ENCODE measurements at places on chromosomes 5 and 9. TPM values are rescaled to one million over a fixed set of nuclear protein-coding genes. Genes with fewer than 3 reads are reported as not detected.
A peak's percentile ranks its signal among the peaks of the same experiment; 100 is the strongest.

GRCh38 chr5:32259033-32259432, 53.7 kb downstream of the MTMR12 start:
- no peak for DNase-seq

DNA sequence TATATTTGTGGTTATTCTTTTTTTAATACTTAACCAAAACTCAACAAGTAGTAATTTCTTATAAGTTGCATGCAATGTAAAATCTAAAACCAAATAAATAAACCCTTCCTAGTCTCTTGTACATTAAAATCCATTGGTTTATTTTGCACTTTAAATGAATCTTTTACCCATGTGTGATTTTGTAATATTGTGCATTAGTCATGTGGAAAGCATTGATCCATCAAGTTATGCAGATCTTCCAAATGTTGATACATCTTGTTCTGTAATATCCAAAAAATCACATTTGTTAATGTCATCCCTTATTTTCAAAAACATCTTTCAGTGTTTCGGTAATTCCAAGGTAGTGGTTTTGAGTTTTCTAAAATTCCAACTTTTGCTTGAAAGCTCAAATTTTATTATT, 63.3 kb downstream of the CWC27 start:
- no peak for DNase-seq

DNA sequence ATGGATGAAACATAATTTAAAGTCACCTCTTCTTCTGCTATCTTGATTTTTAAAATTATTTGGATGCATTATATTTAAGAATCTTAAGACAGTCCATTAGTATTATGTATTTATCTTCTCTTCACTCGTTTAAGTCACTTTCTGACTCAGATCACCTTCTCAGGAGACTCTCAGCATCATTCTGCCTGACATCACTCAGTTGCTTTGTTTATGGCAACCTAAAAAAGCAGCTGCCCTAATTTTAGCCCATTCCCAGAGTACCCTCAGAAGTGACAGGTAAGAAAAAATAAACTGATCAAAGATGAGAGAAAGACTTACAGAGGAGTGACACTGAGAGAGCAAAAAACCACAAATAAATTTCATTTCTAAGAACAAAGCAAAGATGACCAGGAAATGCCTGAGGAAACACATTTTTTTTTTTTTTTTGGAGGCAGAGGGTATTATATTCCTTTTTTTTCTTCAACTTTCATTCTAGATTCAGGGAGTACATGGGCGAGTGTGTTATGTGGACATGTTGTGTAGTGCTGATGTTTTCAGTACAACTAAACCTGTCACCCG, 140.5 kb downstream of the MUSK start:
- no peak for DNase-seq

DNA sequence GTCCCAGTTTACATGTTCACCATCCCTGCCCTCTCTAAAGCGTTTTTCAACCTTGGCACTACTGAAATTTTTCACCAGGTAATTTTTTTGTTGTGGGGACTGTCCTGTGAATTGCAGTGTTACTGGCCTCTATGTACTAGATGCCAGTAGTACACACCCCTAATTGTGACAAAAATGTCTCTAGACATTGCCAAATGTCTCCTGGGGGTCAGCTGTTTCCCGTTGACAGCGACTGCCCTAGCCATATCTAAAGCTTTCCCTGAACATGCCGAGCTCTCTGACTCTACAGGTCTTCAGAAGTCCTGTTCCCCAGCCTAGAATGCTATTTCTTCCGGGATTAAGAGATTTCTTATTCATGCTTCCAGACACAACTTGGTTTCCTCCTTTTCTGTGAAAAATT, 235.3 kb downstream of the ZSWIM6 start:
- no peak for DNase-seq

GRCh38 chr9:117672369-117672768, 31.8 kb upstream of the TLR4 start:
- DNase-seq: no peak

DNA sequence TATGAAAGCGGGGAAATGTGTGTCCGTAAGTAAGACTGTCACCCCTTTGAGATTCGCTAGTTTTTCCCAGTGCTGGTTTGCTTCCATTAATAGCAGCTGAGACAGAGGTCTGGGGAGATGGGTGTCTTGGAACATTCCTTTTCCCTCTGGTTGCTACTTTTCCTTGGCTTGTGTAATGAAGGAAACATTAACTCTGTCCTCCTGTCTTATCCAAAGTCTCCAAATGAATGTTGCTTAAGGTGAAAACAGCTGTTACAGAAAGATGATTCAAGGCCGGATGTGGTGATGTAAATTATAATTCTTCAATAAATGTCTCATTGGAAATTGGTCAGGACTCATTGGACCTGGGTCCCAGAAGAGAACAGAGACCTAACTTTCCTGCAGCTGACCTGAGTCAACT, 50.0 kb downstream of the MEGF10 start:
- DNase-seq: no peak

- no peak for DNase-seq
Observed at GRCh38 chr9:35910613-35911359, 1.5 kb downstream of the SPAAR start.

The NXNL2 gene
- polyA plus RNA-seq: 0.19 TPM

DNA sequence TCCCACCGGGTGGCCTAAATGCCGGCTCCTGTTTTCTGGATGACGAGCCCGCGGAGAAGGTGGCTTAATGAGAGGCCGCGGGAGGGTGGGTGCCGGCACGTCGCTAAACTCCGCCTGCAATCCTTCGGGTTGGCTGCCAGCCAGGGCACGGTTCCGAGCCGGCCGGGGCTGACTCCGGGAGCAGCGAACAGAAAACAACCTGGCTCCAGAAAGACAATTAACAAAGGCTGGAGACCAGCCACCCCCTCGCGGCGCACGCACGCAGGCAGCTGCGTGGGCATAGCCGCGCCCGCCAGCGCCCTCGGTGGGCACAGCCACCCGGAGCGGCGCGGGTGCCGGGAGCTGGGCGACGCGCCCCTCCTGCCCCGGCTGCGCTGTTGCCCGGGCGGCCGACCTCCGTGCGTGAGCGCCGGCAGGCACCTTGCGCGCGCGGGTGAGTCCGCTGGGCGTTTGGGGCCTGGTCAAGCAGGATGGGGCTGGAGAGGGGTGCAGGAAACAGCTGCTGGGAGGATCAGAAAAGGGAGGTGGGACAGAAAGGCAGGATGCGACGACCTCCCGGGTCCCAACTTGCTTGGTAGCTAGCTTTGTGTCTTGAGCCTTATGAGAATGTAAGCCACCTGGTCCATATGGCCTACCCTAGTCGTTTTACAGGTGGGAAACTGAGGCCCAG, at the start of gene ARHGEF37:
Gene ARHGEF37 (plus strand): TSS at position 307 of the 670 bp plus-strand sequence. CDS start 16,272 bp downstream, outside the sequence.
- DNase-seq: peak; percentile 72

DNA sequence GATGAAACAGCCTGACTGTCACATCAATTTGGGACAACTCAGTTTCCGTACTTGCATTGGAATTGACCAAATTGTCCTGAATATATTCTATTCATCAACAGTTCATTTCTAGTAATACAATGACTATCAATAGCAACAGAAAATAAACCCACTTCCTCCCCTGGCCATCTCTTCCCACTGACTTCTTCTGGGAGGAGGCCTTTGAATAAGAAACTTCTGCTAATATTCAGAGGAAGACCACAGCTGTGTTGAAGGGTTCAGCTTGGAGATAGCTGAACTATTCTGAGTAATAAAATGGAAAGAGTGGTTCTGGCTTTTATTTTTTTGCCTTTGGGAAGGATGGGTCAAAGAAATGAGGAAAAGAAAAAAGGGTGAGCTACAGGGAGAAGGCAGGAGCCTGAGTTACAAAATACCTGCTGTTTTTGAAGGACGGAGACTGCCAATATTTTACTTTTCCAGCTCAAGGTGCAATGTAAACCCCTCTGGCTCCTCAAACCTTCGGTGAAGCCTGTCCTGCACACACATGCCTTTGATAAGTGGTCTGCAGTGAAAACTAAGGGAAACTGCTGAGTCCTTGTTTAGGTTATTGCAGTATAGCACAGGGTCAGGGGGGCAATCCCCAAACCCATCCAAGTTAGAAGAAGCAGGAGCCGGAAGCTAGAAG, 29.9 kb downstream of the FYB1 start:
- DNase-seq: no peak

DNA sequence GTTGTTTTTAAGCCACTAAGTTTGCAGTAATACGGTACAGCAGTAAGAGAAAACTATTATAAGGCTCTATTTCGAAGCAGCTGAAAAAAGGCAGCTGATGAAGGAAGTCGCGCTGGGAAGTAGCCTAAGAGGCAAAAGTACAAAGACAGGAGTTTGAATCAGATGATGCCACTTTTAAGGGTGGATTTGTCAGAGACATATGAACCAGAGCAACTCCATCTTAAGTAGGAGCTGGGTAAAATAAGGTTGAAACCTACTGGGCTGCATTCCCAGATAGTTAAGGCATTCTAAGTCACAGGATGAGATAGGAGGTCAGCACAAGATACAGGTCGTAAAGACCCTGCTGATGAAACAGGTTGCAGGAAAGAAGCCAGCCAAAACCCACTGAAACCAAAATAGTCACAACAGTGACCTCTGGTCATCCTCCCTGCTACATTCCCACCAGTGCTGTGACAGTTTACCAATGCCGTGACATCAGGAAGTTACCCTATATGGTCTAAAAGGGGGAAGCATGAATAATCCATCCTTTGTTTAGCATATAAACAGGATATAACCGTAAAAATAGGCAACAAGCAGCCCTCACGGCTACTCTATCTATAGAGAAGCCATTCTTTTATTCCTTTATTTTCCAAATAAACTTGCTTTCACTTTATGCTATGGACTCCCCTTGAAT, 91.8 kb upstream of the PRSS3 start:
- no peak for DNase-seq

The OCLN gene
- 1.6 TPM for polyA plus RNA-seq

DNA sequence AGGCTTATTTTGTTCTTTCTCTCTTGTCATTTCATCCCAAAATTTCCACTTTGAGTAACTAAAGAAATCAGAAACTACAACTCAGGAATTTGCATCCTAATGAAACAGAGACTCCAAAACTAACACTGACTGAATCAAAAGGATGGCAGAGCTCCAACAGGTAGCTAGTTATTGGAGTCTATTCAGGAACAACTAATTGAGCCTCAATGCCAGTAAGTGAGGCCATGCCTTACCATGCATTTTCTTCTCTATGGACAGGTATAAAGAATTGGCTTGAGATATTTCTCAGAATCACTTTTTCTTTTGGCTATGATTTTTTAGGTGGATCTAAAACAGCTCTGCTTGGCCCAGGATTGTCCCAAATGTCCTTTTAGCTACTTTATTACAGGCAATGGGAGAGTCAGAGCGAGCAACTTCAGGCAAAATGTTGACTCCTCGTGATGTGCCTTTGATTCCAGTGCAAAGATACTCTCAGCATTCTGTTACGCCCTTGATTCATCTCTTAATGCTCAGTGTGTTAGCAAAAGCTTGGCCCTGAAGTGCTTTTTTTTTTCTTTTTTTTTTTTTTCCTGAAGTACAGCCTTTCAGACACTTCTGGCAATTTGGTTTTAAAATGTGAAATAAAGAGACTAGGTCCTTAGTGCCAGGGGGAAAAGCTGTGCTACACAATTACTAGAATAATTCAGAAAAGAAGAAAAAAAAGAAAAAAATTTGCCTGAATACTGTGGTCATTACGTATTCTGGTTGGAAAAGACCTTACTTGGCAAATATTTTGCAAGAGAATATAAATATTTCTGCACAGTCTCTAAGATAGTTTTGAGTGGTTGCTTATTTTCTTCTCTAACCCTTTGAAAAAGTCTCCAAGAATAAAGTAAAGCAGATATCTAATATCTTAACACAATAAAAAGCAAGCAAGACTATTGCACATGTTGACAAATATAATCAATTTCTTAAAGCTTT, 423.7 kb downstream of the ANXA1 start:
- DNase-seq: no peak
